ENCODE measurements at places on chromosomes 7 and 10.
A peak's percentile ranks its signal among the peaks of the same experiment; 100 is the strongest.

GRCh38 chr10:71754562-71754961 lies 18.8 kb downstream of the VSIR start:
- no peak for DNase-seq

- no peak for DNase-seq
These were observed 48.7 kb downstream of the DOCK1 start for GRCh38 chr10:126953886-126954285.

GRCh38 chr10:120486671-120487205 lies 29.7 kb downstream of the PLPP4 start:
- no peak for DNase-seq

DNA sequence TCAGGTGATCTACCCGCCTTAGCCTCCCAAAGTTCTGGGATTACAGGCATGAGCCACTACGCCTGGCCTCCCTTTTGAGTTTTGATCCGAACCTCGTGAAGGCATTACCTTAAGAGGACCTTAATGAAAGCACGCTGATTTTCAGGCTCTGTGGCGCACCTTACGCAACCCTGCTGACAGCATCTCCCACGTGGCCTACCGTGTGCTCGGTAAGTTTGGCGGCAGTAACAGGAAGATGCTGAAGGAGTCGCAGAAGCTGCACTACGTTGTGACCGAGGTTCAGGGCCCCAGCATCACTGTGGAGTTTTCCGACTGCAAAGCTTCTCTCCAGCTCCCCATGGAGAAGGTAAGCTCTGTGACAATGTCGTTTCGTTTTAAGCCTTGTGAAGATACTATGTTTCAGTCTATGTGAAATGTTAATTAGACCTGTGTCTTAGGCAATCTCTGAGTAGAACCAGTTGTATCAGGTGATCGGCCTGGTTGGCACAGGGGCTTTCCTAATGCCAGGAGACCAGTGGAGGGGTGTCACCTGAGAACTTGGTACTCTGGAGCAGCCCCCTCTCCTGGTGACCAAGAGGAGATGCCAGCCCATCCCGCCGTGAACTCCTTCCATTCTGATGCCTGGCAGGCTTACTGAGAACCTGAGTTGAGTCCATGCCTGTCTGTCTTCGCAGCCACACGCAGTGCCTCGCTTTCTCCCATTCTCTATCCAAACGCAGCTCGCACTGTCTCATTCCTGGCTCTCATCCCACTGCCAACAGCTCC lies 43.5 kb downstream of the TRRAP start:
- DNase-seq = no peak

DNA sequence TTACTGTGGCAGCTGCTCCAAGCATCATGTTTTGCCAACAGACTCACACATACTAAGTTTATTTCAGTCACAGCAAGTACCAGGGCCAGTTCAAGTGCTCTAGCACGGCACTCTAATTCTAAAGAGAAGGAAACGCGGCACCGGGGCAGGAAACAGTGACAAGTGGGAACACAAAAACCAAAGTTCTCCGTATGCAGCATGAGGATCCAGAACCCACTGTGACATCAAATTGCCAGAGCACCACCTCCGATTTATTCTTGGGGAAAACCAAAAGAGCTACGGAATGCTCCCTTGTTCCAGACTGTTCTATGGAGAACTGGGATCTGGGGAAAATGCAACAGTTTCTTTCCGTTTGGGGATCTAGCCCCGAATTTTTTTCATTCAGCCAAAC lies 448 bp upstream of the PTER start:
- DNase-seq = no peak

- DNase-seq = no peak
These were observed 9.9 kb downstream of the VIM start for GRCh38 chr10:17237915-17238444.

GRCh38 chr10:76333326-76333725 lies 901.9 kb downstream of the LRMDA start:
- DNase-seq = no peak

DNA sequence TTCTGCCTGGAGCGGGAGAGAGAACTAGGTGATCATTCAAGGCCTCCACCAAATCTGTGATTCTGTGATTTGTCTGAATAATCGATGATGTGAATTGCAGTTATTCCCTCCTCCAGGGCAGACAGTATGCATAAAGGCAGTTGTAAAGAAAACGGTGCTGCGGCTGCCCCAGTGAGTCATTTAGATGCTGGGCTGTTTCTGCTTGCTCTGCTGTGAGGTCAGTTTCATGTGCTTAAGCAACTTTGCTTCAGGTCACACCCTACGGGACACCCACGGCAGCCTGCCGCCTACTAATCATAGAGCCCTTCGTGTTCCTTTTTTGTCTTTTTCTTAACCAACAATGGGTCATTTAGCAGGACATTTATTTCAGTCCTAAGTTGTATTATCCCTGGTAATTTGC lies 158.1 kb upstream of the PITRM1 start:
- DNase-seq = peak; percentile 28

GRCh38 chr10:102522874-102523249 lies 19.1 kb downstream of the SUFU start:
- no peak for DNase-seq

DNA sequence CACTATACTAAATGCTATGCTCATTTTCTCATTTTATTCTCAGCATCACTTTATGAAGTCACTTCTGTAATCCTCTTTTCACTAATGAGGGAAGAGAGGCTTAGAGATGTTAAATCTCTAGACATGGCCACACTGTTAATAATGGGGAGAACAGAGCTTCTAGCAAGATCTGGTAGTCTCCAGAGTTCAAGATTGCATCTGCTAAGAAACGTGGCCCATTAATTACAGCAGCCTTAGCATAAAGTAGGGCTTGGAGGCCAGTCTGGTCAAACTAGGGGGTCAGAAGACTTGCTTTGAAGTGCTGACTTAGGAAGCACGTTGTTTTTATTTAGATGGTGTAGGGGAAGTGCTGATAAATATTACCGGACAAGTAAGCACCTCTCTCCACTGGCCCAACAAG lies 29.3 kb downstream of the ARL4A start:
- no peak for DNase-seq

- no peak for DNase-seq
These were observed 34.1 kb upstream of the TSPAN33 start for GRCh38 chr7:129110258-129110981.

DNA sequence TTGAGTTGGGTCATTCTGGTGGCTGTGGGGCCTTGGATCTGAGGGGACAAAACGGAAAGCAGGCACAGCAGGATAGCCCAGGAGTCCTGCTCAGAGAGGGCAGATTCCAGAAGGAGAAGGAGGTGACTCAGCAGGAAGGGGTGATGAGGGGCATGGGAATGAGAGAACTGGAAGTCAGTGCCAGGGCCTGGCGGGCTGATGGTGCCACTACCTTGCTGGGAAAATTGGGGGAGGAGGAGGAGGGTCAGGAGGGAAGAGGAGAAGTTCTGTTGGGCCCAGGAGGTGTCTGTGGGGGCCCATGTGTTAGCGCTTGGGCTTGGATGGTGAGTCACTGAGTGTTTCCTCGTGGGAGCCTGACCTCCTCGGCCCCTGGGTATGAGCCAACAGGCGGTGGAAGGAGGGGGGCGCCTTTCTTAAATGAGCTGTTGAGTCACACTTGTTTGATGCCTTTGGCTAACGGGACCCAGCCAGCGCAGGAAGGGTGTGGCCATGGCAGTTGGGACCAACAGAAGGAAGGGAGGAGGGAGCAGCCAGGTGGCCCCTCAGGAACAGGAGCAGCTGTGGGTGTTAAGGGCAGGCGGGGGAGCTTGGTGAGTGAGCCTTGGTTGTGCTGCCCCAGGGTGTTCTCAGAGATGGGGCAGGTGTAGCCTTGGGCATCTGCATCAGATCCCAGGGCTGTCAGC lies 130.0 kb upstream of the BTBD16 start:
- no peak for DNase-seq

DNA sequence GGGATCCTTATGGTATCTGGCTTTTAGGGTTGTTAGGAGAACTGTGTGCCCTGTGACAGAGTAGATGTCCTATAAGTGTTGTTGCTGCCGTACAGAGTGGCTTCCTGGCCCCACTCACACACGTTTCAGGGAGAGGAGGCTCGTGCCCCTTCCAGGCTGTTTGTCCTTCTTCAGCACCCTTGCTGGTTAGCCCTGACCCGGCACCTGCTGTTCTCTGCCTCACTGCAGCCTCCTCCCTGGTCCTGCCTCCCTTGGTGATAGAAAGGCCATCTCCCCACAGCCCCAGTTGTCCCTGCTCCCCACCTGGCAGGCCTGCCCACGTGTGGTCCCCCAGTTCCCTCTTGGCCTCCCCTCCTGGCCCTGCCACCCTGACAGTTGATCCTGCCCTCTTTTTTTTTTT lies 2.3 kb downstream of the CLIP2 start:
- no peak for DNase-seq

Measured in GM10248 (cell line).